ENCODE measurements at places on chromosomes 1 and 21. TPM values are rescaled to one million over a fixed set of nuclear protein-coding genes. Genes with fewer than 3 reads are reported as not detected.

GRCh38 chr1:177849130-177849529, 120.7 kb downstream of the SEC16B start:
- DNase-seq, result no peak

DNA sequence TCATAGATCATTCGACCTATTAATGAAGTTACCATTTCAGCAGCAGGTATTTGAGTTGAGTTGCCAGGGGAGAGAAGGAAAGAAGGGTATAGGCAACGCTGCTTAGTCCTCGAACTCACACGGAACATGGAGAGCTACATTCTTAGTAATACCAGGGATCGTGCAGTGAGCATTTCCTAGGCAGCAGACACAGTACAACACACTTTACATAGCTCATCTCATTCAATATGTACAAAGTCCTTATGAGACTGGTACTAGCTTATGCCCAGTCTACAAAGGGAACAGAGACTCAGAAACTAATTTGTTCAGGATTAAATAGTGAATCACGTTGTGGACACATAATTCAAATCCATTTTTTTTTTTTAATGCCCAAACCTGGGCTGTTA, 25.6 kb downstream of the IRF2BP2 start:
- DNase-seq, result no peak

- DNase-seq, result no peak
These were observed 570.5 kb downstream of the PTPRU start for GRCh38 chr1:29806646-29807319.

DNA sequence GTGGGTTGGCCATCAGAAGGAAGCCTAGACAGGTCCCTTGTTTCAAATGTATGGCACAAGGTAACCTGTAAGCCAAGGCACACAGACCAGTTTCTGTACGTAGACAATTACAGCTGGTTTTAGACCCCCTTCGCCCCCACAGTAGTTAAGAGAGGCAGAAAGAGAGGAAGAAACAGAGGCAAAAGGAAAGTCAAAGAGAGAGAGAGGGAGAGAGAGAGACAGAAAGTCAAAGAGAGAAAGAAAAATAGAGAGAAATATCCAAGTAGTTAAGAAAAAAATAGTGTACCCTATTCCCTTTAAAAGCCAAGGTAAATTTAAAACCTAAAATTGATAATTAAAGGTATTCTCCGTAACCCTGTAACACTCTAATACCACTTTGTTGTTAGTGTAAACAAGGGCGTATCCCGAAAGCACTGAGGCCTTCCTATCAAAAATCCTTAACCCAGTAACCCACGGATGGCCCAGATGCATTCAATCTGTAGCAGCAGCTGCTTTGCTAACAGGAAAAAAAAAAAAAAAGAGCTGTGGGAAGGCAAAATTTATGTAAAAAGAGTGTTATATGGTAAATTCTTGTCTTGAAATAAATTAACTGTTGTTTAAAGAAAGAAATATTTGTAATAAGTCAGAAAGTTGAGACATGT, 49.4 kb downstream of the ADCY10 start:
- no peak for DNase-seq

GRCh38 chr1:156532374-156532773, 31.8 kb upstream of the MEF2D start:
- DNase-seq, result no peak

GRCh38 chr21:31132574-31133242, 94.4 kb upstream of the KRTAP19-8 start:
- peak; percentile 77 for DNase-seq

DNA sequence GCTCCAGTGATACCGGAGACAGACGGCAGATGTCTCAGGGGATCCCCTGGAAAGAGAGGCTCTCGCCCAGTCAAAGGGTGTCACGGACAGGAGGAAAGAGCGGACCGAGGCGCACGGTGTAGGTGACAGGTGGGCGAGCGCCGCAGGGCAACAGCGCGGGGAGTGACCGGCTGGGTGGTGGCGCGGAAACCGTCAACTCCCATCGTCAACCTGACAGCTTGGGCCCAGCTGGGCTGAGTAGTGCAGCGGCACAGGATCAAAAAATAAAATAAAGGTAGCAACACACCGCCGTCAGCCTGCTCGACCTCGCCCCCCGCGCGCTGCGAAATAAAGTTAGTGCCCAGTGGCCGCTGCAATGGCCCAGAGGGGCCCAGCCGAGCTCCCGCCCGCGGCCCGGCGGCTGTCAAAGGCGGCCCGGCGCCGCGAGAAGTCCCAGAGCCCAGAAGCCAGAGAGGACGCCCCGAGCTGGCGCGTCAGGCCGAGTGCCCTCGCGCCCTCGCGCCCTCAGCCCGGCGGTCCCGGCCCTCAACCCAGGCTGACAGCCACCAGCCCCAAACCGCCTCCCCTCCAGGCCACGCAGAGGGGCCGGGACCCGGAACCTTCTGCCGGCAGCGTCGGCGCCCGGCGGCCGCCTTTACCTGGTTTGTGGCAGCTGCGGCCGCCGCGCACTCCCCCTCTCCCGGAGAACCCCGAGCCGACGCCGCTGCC, at the start of gene LYST:
Gene LYST, minus strand, starts transcription at position 702 of the 708 bp plus-strand sequence. CDS start 36,489 bp downstream, outside the sequence.
- DNase-seq, result peak; percentile 31

DNA sequence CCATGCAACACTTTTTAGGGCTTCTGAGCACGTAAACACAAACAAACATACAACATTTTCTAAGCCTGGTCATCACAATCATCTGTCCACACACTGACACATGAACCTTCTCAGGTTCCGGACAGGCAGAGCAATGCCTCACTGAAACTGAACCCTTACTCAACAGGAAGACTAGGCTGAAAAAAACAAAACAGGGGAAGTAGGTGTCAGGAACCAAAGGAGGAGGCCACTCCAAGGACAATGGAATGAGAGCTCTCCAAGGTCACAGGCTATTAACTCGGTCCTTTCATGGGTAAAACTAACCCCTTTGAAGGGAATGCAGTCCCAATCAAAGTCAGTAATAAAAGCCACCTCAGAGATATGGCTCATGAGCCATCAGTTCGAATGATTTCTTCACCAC, 76.6 kb downstream of the FAM78B start:
- no peak for DNase-seq

- no peak for DNase-seq
These were observed 7.9 kb downstream of the SLC2A7 start for GRCh38 chr1:9018333-9018732.

- DNase-seq, result peak; percentile 90
These were observed 1.4 kb upstream of the IRF2BP2 start for GRCh38 chr1:234611225-234611846.

- no peak for DNase-seq
These were observed 12.3 kb upstream of the LRRC8C start for GRCh38 chr1:89620664-89621063.

GRCh38 chr1:232238009-232238408, 391.9 kb downstream of the SIPA1L2 start:
- DNase-seq, result no peak

DNA sequence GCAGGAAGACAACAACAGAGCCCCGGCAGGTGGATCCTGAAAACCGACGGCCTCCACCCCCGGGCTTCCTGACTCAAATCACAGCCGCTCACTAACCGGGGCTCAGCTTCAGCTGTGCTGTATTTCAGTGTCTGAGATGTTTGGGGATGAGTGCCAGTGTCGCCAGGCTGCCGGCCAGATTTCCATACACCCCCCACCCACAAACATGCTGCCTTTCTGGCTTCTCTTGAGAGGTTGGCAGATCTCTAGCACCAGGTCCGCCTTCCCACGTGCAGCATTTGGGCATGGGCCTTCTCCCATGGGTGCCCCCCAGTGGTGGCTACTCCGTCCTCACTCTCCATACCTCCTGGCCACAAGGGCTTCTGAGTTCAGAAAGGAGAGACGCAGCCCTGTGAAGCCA, 34.8 kb downstream of the KCNAB2 start:
- no peak for DNase-seq

DNA sequence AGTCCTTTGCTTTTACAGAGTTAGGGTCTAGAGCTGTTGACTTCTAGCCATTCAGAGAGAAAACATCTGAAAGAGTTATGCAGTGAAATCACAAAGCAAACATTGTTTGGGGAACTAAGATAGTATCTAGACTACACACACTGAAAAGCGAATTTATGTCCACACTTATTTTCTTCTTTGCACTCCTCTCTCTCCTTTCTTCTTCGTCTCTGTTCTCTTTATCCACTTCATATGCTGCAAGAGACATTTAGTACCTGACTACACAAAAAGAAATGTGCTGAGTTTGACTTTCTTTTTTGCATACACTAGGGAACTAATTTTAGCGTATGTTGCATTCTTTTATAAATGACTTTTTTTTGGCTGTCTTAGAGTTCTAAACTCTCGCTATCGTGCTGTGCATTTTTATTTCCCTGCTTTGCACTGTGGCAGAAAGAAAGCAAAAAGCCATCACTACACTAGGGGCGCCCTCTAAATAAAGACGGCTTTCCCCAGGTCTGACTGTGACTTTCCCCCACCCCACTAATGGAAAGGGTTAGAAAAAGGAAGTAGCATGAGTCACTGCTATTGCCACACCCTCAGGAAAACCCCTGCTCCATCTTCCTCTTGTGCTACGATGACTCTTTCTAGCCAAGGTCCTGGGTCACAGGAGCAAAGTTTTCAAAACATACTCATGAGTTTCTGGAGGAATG, 65.7 kb downstream of the MAP3K7CL start:
- peak; percentile 96 for DNase-seq

GRCh38 chr1:8956461-8957349, 11.0 kb downstream of the CA6 start:
- DNase-seq, result no peak

GRCh38 chr1:52204696-52205095, 62.8 kb downstream of the ZFYVE9 start:
- DNase-seq, result no peak

DNA sequence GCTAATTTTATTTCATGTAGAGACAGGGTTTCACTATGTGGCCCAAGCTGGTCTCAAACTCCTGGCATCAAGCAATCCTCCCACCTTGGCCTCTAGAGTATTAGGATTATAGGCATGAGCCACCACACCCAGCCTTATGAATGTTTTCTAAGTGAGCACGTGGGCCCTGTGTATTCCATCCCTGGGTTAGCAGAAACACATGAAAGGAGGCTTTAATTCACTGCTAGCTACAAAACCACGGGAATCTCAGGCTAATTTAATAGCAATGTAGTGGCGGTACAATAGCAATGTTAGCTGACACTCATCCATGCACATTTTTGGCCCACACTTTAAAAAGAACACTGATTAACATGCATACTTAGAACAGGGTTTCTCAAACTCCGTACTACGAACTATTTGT, 32.0 kb downstream of the VTCN1 start:
- DNase-seq, result no peak

GRCh38 chr1:218347336-218347722, 2.2 kb downstream of the TGFB2 start:
- DNase-seq, result peak; percentile 23

- no peak for DNase-seq
These were observed 635 bp upstream of the SYNJ1 start for GRCh38 chr21:32728456-32728839.

The MAN1C1 gene
- total RNA-seq, result 0.95 TPM

The HTR6 gene
- not detected for total RNA-seq

The USP24 gene
- total RNA-seq, result 18.0 TPM

The SAMD11 gene
- total RNA-seq, result 39.7 TPM

The NFYC gene
- total RNA-seq, result 45.8 TPM

The F5 gene
- total RNA-seq, result not detected

The AMPD1 gene
- total RNA-seq, result not detected

The CRP gene
- not detected for total RNA-seq

The SLC26A9 gene
- total RNA-seq, result not detected

The TNFAIP8L2 gene
- not detected for total RNA-seq
